ENCODE measurements at places on chromosomes 4 and X. TPM values are rescaled to one million over a fixed set of nuclear protein-coding genes. Genes with fewer than 3 reads are reported as not detected.

Gene CENPE
- total RNA-seq, result 72.2 TPM

Gene HMGN5
- total RNA-seq, result 2.7 TPM

Gene DMRTC1
- total RNA-seq, result not detected

Gene MGARP
- total RNA-seq, result 45.3 TPM

Gene GPR143
- 3.3 TPM for total RNA-seq

Gene MTNR1A
- total RNA-seq, result not detected
